ENCODE measurements at places on chromosomes 4 and X.

DNA sequence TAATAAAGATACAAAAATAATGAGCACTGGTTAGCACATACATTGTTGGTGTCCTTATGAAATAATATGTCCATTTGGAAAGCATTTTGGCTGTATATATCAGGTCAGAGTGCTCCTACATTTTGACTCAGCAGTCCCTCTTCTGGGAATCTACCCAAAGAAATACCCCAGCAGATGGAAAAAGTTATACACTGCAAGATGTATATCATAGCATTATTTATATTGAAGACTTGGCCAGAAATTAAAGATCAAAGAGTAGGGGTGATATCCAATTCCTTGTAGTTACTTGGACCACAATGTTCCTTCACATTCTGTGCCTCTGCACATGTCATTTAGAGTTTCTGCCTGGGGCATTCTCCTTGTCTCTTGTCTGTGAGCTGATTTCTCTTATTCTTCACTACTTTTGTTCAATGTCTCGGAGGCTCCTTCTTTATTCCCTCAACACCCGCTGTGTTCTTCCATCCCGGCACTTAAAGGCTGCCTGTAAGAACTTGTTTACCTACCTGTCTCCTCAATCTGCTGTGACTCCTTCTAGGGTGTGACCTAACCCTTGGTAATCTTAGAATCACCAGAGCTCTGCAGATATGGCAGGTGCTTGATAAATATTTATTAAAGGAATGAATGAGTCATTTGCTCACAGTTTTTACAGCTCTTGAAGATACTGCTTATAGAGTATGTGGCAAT lies 3.1 kb upstream of the TSPAN5 start:
- no peak for DNase-seq

DNA sequence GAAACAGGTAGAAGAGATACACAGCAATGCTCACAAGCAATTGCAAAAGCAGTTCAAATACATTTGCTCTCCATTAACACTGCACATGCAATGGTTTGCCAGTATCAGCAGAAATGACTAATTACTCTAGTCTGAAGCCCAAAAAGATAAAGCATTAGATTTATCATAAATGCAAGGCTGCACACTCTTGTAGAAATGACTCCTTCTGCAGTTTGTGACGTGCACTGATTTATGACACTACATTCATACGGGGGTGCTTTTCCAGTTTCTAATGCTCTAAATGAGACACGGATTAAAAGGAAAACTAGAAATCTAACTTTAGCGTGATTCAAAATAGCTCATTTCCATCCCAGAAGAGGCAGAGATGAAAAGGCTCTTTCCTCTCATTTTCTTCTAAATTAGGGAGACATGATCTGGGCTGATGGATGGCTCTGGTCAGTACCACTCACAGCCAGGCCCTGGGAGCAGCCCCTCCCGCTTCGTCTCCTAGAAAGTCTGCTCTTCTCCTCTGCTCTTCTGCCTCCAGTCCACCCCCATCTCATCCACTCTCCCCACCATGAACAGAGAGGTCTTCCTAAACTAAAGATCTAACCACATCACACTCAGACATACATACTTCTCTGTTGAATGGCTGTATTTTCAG lies 33.2 kb downstream of the PPP2R2C start:
- DNase-seq: no peak

DNA sequence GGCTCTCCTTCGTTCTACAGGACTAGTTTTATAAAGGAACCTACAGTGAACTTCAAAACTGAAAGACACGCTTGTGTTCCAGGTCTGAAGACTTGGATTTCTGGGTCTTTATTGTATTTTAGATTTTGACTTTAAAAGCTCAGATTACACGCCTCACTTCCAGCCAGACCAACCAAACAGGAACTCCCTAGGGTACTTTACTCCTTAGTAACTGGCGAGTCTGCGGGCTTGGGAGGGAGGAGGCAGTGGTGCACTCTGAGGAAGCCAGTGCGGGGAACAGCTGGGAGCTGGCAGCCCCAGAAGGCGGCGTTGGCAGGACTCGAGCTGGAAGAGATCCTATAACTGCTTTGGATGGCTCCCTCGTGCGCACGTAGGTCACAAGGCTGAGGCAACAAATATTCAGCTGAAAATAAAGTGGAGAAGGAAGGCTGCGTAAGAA lies 391 bp upstream of the PHKA1 start:
- peak; percentile 9 for DNase-seq

DNA sequence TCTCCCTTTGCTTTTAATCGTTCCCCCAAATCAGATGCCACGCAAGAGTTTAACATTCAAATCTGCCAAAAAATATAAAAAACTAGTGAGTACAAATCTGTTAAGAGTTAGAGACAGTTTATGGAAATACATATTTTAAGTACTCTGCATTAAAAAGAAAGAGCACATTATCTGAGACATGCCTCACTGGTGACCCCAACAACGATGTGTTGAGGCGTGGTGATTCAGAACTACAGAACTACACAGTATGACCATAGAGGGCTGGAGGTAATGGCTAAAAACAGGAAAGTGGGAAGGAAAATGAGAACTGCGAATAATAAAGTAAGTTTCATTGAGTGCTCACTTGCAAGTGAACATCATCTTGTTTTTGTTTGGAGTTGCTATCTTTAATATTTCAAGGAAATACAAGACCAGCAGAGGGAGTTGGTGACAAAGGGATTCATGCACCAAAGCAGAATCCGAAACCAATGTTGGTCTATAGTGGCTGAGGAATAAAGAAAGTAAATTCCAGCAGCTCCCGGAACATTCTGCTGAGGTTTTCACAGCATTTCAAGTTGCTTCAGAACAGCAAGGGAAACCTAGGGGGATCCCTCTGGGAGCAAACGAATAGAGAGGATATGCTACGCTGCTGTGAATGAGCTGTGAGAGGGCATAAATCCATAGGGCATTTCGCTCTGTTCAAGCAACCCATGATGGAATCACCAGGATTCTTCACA lies 92.2 kb downstream of the DCHS2 start:
- DNase-seq: no peak
